Uterus (tissue), 4 donors: ENCODE measurements at places on chromosomes 5 and 9. TPM values are rescaled to one million over a fixed set of nuclear protein-coding genes. Genes with fewer than 3 reads are reported as not detected.

Gene FAM219A
- 2.3 TPM for total RNA-seq

- no peak for DNase-seq
- no peaks in the 10 kb centered on the region for H3K36me3 ChIP-seq
- H3K4me3 ChIP-seq = no peak overlapping the region
- no peaks in the 10 kb centered on the region for H3K27me3 ChIP-seq
Measured at GRCh38 chr5:67085616-67086015, 111.0 kb downstream of the CD180 start.

- no peak for DNase-seq
- H3K27me3 ChIP-seq = no peaks in the 10 kb centered on the region
- no peak overlapping the region for H3K4me3 ChIP-seq
Measured at GRCh38 chr9:1619915-1620710, 395.0 kb upstream of the SMARCA2 start.

GRCh38 chr9:101512116-101512515 is 21.5 kb upstream of the RNF20 start:
- H3K27ac ChIP-seq = no peak overlapping the region
- H3K27me3 ChIP-seq = no peaks in the 10 kb centered on the region
- no peaks in the 10 kb centered on the region for H3K36me3 ChIP-seq
- H3K4me3 ChIP-seq = no peak overlapping the region
- no peaks in the 10 kb centered on the region for H3K4me1 ChIP-seq
- no peak for DNase-seq

GRCh38 chr9:100602342-100602801 is 24.5 kb downstream of the CAVIN4 start:
- no peaks in the 10 kb centered on the region for H3K27me3 ChIP-seq
- no peak overlapping the region for H3K27ac ChIP-seq
- no peaks in the 10 kb centered on the region for H3K4me1 ChIP-seq
- no peak overlapping the region for H3K4me3 ChIP-seq
- DNase-seq = no peak
- no peaks in the 10 kb centered on the region for H3K36me3 ChIP-seq

DNA sequence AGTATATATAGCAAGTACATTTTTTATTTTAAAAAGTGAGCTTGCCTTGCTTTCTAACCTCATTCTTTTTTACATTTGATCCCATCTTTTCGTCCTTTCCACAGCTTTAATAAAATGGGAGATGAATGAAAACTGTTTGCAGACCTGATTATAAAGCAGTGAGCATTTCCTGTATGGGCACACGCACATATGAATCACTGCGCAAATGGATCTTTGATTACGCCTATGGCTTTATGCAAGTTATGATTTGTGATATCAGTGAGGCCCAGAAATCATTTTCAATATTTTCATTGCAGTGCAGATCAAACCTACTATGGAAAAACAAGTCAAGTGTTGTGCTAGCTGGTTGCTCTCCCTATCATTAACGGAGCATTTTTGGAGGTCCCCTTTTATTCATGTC is 1073.0 kb downstream of the MAT2B start:
- H3K4me1 ChIP-seq = no peaks in the 10 kb centered on the region
- no peaks in the 10 kb centered on the region for H3K27me3 ChIP-seq
- DNase-seq = no peak
- H3K27ac ChIP-seq = no peak overlapping the region

- H3K27ac ChIP-seq = no peak overlapping the region
- H3K4me1 ChIP-seq = no peaks in the 10 kb centered on the region
- H3K27me3 ChIP-seq = no peaks in the 10 kb centered on the region
- no peaks in the 10 kb centered on the region for H3K36me3 ChIP-seq
Measured at GRCh38 chr9:34599546-34599945, 10.0 kb upstream of the CNTFR start.

GRCh38 chr9:69412741-69413150 is 87.7 kb downstream of the ENTREP1 start:
- H3K27ac ChIP-seq = no peak overlapping the region
- no peak overlapping the region for H3K4me3 ChIP-seq
- DNase-seq = peak; percentile 28
- no peaks in the 10 kb centered on the region for H3K27me3 ChIP-seq
- no peaks in the 10 kb centered on the region for H3K36me3 ChIP-seq

DNA sequence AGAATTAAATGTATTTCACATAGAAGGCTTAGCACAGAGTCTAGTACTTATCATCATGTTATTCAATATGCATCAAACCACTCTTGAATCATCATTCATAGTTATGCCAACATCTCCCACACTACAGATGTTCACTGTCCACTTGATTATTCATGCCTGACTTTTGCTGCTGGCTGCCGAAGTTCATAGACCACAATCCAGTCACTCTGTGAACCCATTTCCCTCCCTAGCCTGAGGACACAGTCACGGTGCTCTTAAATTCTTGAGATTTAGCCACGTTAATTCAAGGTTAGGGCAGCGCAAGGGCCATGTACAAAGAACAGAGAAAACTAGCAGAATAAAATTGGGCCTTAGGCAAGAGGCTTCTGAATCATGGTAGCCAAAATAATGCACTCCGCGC is 32.4 kb downstream of the ABCA1 start:
- H3K27me3 ChIP-seq = no peaks in the 10 kb centered on the region
- H3K36me3 ChIP-seq = no peaks in the 10 kb centered on the region
- no peak overlapping the region for H3K27ac ChIP-seq

GRCh38 chr5:39115644-39116343 is 41.6 kb upstream of the RICTOR start:
- no peaks in the 10 kb centered on the region for H3K36me3 ChIP-seq
- peak overlapping the region; percentile 62 for H3K27ac ChIP-seq
- peak overlapping the region; percentile 13 for H3K4me3 ChIP-seq
- no peaks in the 10 kb centered on the region for H3K27me3 ChIP-seq
- H3K4me1 ChIP-seq = no peaks in the 10 kb centered on the region
- DNase-seq = no peak
